ENCODE measurements at places on chromosomes 5 and 9.

- no peak for DNase-seq
Observed at GRCh38 chr5:124200381-124200780, 546.1 kb downstream of the ZNF608 start.

DNA sequence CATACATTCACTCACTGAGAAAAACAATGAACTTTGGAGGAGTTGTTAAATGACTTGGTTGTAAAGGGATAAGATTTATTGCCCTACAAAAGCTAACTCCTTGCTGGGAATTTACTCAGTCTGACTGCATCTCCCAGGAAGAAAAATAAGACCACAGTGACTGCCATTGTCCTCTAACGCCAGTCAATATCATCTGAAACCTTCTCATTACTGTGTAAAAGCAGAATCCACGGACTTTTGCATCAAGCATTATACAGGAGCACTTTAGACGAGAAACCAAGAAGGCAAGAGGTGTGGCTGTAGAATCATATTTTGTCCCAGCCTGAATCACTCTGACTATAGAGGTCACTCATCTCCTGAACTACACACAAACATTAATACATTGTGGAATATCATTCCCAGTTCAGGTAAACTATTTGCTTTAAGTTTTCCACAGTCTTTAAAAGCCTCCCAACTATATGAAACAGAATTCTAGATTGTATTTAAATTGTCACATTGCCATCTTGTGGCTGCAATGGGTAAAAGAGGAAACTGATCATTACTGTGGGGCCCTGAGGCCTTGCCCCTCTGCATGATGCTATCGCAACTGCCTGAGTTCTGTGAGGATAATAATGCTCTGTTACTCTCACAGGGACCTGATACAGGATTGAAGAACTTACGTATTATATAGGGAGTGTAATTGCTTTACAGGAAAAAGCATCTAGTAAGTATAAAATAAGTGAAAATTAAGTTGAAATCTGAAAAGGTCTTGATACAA, 142.9 kb downstream of the SLCO4C1 start:
- DNase-seq: no peak

- DNase-seq: no peak
Observed at GRCh38 chr9:98688710-98689495, 19.8 kb downstream of the GABBR2 start.

GRCh38 chr5:74016373-74016772, 390.4 kb downstream of the ARHGEF28 start:
- no peak for DNase-seq

- DNase-seq: no peak
Observed at GRCh38 chr9:105290418-105290817, 46.0 kb downstream of the SLC44A1 start.
